Frontal cortex (tissue), 4 donors: ENCODE measurements at places on chromosomes 2 and 18.

DNA sequence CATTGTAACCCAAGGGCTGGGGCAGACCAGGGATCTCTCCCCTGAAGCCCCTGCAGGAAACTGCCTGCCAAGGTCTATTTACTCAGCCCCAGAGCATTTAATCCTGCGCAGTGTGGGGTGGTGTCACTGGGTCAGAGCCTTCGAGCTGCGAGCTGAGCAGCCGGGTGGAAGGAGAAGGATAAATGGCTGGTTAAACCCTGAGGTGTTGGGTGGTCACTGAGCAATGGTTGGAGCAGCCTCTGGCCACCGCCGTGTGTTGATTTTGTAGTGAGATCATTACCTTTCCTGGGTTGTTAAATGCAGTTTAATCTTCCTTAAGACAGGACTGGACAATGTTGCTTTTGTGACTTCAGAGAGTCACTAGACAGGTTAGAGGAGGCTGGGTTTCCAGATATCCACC, 98.1 kb downstream of the SETBP1 start:
- no peak for DNase-seq

DNA sequence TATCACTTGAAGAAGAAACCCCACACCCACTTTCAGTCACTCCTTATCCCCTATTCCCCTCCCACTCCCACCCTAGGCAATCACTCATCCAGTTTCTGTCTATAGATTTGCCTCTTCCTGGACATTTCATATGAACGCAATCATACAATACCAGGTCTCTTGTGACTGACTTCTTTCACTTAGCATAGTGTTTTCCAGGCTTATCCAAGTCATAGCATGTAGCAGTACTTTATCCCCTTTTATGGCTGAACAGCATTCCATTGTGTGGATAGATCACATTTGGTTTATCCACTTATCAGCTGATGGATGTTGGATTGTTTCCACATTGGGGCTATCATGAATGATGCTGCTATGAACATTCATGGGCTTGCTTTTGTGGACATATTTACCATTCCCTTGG, 6.6 kb downstream of the CFAP221 start:
- DNase-seq: no peak

- DNase-seq: no peak
These were observed 1.9 kb downstream of the PASK start for GRCh38 chr2:241147336-241147735.

DNA sequence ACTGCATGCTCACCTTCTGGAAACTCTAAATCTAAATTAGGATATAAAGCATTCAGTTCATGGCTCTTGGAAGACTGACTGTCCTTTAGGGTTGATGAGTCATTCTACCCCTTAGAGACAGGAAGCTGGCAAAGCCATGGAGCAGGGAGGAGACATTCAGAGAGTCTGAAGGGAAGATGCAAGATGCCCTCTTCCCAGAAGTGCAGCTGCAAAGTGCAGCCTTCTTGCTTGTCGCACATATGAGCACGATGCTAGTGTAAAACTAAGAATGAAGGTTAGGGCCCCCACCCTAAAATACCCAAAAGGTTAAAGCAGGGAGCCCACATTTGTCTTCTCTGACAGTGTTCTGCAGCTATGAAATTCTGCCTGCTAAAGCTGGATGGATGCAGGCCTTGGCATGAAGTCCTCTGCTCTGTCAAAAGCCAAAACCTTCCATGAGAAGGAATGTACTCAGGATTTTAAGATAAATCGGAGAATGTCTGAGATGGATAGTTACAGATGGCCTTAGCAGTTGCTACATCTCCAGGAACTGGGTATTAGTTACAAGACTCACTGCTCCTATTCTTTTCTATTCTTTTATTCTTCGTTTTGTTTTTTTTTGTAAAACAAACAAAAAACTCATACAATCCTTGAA, 89.7 kb downstream of the POLE4 start:
- no peak for DNase-seq

GRCh38 chr2:106068451-106068850, 125.7 kb downstream of the UXS1 start:
- DNase-seq: no peak

- DNase-seq: no peak
These were observed 301.3 kb upstream of the RGPD4 start for GRCh38 chr2:107525406-107525805.

DNA sequence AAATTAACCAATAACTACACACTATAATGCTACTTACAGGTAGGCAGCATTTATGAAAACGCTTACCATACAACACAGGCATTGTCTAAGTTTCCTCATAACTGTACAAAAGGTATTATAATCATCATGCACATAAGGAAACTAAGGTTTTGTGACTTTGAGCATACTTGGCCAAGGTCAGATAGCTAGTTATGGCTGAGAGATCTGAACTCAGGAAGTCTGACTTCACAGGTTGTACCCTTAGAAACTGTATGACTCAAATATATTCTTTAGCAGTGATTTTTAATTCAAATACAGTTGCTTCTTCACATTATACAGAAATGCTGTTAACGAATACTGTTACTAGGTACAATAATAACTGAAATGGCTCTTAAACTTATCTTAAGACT, 89.3 kb downstream of the TRIP12 start:
- DNase-seq: no peak

- no peak for DNase-seq
These were observed at the start of gene FSHR for GRCh38 chr2:49154140-49154539. FSHR (minus strand) TSS chr2:49154515; CDS start chr2:49154417, 98 bp downstream.

GRCh38 chr18:57533868-57534510, 52.5 kb downstream of the FECH start:
- DNase-seq: no peak

DNA sequence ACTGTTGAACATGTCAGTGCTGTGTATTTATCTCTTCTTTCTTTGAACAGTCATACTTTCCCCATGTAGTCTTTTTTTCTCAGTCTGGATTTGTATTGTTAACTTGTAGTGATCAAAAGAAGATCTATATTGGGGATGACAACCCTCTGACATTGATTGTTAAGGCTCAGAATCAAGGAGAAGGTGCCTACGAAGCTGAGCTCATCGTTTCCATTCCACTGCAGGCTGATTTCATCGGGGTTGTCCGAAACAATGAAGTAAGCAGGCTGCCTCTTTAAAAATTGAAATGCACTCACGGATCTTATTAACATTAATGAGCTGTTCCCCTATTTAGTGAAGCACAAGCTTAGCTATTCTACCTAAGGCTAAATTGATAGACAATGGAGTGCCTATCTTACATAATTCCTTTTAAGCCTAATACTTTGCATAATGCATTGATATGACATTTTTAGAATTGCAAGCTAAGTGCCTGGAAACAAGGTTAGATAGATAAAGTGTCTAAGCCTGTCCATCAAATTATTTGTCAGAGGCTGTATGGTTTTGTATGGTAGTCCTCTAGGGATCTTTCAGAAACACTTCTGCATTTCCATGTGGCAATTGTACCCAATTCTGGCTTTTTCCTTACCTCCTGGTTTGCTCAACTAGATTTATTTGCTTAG, 29.3 kb upstream of the FAM171B start:
- no peak for DNase-seq

DNA sequence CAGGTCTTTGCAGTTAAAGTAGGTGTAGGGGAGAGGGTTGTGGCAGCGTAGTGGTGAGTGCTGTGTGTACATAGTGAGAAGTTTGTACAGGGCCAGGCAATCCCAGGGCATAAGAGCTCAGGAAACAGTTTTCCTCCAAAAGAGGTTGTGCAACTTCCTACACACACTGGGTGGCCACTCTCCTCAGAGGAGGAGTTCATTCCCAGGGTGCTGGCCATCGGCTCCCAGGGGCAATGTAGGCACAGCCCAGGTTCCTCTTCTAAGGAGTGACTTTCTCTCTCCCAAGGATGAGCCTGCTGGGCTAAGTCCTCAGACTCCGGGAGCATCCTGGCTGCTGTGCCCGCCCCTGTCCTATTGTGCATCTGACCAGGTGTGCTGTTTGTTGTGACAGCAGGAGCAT, 3.0 kb downstream of the ACOXL start:
- no peak for DNase-seq

DNA sequence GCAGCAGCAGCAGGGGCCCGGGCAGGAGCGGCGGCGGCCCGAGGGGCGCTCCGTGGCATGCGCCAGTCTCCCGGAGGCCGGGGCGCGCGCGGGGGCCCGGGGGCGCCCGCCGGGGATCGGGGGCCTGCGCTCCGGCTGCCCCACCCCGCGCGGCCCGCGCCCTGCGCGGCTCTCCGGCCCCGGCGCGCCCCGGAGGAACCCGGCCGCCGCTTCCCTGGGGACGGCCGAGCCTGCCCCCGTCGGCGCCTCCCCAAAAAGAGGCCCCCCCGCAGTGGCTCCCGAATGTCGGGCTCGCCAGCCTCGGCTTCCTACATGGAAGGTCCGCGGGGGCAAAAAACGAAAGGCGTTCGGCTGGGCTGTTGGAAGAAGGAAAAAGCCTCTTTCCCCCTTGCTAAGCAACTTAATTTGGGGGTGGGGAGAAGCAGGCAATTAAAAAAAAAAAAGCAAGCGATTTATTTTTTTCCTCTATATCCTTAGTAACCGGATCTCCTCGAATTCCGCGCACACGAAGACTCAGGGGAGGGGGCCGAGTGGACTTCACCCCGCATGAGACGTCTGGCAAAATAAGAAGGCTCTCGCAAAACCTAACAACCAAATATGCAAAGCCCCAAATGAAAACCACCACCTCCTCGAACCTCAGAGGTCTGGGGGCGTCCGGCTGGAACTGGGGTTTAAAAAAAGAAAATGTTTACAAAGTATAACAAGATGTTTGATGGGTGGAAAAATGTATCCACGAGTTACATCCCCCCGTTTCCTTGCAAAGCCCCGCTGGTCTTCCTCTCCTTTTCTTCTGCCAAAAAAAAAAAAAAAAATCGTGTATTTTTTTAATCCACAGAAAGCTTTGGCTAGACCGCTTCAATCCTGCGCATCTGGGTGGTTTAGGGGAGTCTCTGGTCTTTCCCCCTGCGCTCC, at the start of gene SMAD7:
Gene SMAD7 (minus strand): TSS at position 430 of the 912 bp plus-strand sequence. CDS start 541 bp downstream, outside the sequence.
- DNase-seq: no peak

DNA sequence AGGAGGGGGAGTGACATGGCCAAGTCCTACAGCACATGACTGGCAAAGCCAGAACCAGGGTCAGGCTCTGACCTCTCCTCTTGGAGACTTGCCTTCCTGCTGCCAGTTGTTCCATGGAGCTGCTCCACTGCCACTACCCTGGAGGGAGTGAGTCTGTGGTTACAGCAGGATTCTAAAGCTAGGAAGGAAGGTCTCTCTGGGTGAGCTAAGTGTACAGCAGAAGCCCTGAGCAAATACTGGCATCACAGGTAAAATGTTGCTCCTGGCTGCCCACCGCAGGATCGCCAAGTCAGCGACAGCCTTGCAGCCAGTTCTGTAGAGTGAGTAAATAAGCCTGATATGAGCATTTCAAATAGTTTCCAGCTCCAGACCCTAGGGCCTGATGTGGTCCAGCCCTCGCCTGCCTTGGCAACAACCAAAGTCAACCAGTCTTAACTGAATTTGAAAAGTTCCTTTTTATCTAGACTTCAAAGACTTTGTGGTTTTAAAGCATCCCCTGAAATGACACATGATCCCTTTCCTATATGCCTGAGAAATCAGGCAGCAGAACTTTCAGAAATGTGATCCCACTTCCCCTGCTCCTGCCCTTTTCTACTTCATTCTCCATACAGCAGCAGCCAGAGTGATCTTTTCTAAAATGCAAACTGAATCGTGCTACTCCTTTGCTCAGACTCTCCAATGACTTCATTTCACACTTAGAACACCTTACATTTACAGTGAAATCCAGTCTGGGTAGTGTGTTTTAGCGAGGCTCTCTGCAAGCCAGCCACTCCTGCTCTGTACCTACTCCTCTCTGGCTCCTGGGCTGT, 114.3 kb downstream of the MGAT5 start:
- no peak for DNase-seq

- no peak for DNase-seq
These were observed 6.7 kb downstream of the WDCP start for GRCh38 chr2:24040511-24040910.

GRCh38 chr2:62163834-62164233, 32.1 kb upstream of the B3GNT2 start:
- DNase-seq: no peak

GRCh38 chr2:174051741-174052583, 86.8 kb upstream of the SP3 start:
- DNase-seq: no peak

DNA sequence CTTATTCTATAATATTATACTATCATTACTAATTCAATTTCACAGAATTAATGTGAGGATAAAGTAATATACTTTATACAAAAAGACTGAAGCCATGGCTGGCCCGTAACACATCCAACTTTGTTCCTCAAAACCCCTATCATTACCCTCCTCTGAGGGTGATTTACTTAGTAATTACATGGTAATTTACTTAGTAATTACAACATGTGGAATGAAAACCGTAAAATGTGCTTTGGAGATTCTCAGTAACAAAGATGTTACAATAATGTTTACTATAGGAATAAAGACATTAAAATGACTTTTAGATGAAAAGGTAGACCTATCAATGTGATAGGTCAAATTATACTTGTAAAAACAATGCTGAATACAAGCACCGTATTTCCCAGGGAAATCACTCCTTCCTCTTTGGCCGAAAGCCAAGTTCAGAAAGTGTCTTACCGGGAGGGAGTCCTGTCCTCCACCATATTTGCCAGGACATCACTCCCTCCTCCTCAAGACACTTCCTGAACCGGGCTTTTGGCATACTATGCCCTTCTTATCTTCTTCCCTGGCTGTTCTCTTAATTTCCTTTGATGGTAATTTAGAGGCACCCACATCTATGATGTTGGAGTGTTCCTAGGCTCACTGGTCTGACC, 1047.8 kb downstream of the SOCS6 start:
- no peak for DNase-seq

DNA sequence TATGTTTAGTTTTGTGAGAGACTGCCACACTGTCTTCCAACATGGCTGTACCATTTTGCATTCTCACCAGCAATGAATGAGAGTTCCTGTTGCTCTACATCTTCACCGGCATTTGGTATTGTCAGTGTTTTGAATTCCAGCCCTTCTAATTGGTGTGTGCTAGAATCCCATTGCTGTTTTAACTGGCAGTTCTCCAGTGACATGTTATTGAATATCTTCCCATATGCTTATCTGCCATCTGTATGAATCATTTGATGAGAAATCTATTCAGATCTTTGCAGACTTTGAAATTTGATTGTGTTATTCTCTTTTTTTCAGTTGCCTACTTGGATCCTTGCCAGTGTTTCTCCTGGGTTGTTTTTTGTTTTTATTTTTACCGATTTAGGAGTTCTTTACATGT, 99.0 kb downstream of the SNTG2 start:
- no peak for DNase-seq

DNA sequence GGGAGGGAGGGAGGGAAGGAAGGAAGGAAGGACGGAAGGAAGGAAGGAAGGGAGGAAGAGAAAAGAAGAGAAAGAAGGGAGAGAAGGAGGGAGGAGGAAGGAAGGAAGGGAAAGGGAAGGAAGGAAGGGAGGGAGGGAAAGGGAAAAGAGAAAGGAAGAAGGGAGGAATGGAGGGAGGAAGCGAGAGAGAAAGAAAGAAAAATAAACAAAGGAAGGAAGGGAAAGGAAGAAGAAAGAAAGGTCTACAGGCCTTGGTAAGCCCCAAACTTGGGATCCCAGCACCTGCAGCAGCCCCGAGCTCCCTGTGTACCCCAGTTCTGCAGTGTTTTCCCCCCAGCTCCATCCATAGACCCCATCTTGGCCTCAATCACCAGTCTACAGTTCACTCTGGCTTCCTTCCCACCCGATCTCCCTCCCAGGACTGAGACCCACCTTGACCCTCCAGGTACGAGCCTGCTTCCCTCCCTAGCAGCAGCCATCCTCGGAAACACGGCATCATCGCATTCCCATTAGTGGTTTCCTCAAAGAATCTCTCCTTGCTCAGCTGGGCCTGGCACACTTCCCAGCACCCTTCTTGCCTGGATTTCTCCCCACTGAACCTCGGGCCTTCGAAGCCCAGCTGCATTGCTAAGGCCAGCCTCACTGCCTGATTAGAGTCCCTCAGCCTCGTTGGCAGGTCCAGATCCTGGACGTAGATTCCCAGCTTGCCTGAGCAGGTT, 46.1 kb upstream of the SH3BP4 start:
- DNase-seq: no peak
